ENCODE measurements at places on chromosomes 2 and 18.

- DNase-seq, result no peak
These were observed 205.0 kb upstream of the SMAD2 start for GRCh38 chr18:48135436-48135966.

DNA sequence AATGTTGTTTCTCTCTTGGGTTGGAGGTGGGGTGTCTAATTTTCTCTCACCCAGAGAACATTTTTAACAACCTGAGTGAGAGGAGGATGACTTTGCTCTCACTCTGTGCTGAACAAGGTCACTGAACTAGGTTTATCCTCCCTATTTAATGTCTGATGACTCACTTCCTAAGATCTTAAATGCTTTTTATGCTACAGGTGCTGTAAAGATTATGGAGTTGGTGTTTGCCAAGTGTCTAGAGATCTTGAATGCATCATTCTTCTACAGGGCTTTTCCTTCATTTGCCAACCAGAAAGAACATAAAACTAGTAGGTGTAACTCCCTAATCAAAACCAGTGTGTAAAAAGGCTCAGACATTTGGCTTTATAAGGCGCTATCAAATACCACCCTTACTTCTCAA, 350.5 kb upstream of the ETAA1 start:
- no peak for DNase-seq

DNA sequence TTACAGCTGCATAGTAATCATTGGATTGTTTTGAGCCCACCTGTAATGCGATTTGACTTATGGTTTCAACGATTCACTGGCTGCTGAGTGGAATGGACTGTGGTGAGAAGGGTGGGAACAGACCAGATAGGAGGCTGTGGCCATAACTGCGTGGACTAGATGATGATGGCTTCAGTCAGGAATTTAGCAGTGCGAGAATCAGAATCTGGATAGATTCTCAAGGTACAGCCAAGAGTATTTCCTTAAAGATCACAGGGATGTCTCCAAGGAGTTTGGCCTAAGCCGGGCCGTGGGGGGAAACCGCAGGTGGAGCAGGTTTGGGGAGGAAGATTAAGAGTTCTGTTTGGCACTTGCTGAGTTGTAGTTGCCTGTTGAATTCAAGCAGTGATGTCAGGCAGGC, 44.0 kb upstream of the CHMP1B start:
- no peak for DNase-seq

DNA sequence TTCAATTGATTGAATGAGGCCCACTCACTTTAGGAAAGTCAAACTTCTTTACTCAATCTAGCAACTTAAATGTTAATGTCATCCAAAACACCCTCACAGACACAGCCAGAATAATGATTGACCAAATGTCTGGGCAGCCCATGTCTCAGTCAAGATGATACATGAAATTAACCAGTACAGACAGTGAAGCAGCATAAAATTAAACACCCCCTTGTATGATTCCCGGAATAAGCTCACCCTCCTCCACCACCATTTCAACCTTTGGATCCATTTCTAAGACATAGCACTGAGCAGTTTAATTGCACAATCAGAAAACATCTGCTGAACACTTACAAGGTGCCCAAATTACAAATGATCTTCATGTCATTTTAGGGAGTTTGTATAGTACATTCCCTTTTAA, 570.7 kb upstream of the ID2 start:
- DNase-seq, result no peak
